GM10248 (cell line): ENCODE measurements at places on chromosomes 13 and 19.

- no peak for DNase-seq
Measured at GRCh38 chr13:25384758-25385410, 13.1 kb downstream of the ATP8A2 start.

DNA sequence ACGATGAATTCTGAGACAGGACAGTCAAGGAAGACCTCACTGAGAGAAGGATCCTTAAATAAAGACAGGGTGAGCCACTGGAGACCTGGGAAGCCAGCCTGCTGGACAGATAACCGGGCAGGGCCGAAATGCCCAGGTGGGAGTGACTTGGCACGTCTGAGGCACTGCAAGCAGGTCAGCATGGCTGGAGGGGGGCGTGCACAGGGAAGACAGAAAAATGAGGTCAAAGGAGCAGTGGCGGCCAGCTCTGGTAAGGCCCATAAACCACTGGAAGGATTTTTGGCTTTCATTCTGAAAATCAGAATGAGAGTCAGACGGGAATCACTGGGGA is 5.8 kb upstream of the ATP1A3 start:
- no peak for DNase-seq

DNA sequence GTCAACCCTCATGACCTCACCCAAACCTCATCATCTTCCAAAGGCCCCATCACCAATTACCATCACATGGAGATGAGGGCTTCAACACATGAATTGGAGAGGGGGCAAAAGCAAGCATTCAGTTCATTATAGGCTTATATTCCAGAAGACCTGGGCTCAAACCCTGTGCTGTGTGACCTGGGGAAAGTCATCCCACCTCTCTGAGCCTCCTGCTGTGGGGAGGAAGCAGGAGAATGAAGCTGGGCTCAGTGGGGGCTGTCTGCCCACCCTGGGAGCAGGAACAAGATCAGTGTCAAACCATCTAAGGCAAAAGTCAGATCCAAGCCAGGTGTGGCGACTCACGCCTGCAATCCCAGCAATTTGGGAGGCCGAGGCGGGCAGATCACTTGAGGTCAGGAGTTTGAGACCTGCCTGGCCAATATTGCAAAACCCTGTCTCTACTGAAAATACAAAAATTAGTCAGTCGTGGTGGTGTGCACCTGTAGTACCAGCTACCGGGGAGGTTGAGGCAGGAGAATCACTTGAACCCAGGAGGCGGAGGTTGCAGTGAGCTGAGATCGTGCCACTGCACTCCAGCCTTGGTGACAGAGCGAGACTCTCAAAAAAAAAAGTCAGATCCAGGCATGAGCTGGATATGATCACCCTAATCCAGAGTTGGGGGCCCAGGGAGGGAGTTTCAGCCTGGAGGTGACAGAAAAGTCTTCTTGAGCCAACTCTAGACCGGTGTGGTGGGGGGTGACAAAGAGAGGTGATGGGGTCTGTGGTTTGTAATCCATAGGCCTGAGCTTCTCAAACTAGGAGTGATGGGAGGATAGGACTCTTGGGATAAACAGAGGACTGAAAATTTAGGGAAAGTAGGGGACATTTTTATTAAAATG is 1.6 kb upstream of the TPM4 start:
- no peak for DNase-seq

DNA sequence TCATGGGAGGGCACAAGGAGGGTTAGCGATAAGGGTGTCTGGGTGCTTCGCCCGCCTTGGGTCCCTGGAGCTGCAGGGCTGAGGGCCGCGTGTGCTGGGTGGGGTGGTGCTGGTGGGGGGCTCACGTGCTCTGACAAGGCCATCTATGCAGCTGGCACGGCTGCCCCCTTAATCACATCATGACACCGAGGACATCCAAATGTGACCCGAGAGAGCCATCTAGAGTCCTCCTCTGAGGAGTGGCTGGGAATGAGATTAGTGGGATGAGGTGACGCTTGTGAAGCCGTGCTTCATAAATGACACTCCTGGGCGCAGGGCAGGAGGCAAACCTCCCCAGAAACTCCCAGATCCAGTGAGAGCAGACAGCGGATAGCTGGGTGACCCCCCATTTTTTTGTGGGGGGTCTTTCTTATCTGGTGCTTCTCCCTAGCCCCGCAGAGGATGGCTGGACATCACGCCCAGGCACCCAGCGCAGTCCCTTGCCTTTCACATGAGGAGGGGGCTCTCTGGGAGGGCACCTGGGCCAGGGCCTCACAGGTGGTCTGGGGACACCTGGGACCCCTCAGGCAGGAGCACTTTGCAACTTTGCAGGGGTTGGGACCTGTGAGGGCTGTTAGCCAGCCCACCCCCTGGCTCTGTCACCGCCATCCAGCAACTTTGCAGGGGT is 6.6 kb downstream of the FZR1 start:
- no peak for DNase-seq

- peak; percentile 42 for DNase-seq
Measured at GRCh38 chr13:75876142-75877050, 240.3 kb downstream of the LMO7 start.

DNA sequence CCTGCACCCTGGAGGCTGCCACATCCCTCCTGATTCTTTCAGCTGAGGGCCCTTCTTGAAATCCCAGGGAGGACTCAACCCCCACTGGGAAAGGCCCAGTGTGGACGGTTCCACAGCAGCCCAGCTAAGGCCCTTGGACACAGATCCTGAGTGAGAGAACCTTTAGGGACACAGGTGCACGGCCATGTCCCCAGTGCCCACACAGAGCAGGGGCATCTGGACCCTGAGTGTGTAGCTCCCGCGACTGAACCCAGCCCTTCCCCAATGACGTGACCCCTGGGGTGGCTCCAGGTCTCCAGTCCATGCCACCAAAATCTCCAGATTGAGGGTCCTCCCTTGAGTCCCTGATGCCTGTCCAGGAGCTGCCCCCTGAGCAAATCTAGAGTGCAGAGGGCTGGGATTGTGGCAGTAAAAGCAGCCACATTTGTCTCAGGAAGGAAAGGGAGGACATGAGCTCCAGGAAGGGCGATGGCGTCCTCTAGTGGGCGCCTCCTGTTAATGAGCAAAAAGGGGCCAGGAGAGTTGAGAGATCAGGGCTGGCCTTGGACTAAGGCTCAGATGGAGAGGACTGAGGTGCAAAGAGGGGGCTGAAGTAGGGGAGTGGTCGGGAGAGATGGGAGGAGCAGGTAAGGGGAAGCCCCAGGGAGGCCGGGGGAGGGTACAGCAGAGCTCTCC is 6.9 kb upstream of the CEACAM5 start:
- DNase-seq = no peak

- no peak for DNase-seq
Measured at GRCh38 chr13:111886217-111886945, 180.6 kb upstream of the SOX1 start.

DNA sequence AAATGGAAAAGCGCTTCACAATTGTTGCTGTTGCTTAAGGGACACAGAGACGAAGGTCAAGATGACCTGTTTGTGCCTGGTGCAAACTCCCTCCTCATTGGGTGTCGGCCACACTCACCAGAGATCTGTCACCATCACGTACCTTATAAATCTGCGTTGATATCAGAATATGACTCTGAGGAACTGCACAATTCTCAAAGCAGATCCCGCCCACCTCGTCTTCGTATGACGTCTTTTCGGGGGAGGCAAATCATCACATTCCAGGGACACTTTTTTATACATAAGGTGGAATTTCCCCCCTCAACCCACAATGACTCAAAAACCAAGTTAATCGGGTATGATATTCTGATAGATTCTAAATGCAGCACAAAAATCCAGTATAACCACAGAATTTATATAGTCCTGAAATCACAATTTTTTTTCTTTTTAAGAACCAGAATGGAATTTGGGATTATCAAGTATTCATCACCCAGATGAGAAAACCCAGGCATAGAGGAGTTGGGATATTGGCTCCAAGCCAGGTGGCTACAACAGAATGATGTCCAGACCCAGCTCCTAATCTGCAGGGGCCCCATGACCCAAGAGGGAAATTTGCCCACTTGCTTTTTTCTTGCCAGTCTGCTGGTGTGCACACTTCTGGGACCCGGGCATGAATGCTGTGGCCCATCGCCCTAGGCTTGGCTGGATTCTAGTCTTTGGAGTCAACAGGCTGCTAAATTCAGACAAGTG is 50.6 kb upstream of the MTIF3 start:
- no peak for DNase-seq

GRCh38 chr13:50152655-50153309 is 137.5 kb downstream of the KCNRG start:
- no peak for DNase-seq

DNA sequence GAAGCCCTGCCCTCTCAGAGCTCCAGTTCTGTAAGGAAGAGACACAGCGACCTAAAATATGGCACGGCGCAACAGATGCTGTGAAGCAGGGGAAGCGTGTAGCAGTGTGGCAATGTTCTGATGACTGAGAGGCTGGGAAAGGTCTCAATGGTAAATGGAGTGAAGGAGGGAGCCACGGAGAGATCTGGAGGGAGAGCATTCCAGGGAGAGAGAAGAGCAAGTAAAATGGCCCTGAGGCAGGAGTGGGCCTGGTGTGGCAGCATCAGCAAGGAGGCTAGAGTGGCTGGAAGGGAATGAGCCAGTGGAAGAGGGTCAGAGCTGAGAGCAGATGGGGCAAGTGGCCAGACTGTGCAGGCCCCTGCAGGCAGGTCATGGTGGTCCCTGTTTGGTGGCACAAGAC is 16.4 kb downstream of the RCN3 start:
- DNase-seq = no peak

GRCh38 chr19:35460608-35461007 is 12.6 kb downstream of the FFAR2 start:
- no peak for DNase-seq

- DNase-seq = no peak
Measured at GRCh38 chr19:55528030-55528803, 8.7 kb downstream of the SBK2 start.

GRCh38 chr19:44856421-44857083 is 10.5 kb downstream of the NECTIN2 start:
- no peak for DNase-seq

DNA sequence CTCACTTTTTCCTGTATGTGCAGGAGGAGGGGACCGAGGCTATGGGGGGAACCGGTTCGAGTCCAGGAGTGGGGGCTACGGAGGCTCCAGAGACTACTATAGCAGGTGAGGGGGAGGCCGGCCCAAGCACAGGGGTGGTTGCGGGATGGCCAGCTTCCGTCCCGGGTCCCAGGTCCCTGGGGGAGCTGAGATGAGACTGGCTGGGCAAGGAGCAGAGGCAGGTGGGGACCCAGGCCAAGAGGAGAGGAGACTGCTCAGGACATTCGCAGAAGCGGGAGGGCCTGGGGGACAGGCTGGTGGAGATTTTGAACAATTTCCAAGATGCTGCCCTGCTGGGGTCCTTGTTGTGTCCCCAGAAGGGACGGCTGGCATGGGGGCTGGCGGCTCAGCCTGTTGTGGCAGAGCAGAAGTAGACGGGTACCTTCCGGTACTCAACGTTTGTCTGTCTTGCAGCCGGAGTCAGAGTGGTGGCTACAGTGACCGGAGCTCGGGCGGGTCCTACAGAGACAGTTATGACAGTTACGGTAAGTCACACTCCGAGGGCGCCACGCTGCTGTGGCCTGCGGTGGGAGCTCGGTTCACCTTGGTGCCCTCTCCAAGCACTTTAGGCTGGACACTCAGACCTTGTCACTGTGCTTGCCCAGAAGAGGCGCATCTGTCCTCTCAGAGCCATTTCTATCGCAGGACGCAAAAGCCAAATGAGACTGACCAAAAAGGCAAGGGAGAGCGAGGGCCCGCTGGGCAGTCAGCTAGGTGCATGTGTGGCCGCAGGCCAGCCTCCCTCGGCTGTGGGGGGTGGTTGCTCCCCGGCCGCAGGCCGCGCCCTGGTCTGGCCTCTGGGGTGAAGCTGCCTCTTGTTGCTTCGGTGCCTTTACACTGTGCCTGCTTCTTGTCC is 2.6 kb downstream of the CIRBP start:
- no peak for DNase-seq

DNA sequence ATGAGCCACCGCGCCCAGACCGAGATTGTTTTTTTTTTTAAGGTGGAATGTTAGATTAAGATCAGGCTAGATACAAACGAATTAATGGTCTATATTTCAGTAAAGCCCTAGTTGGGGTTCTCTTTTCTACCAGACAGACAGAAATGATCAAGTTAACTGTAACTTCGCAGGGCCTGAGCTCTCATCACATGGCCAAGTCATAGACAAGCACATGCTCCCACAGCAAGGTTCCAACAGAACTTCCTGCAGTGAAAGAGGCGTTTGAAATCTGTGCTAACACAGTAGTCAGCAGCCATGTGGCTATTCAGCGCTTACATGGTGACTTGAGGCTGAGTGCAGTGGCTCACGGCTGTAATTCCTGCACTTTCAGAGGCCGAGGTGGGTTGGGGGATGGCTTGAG is 34.7 kb upstream of the SEMA6B start:
- DNase-seq = no peak

DNA sequence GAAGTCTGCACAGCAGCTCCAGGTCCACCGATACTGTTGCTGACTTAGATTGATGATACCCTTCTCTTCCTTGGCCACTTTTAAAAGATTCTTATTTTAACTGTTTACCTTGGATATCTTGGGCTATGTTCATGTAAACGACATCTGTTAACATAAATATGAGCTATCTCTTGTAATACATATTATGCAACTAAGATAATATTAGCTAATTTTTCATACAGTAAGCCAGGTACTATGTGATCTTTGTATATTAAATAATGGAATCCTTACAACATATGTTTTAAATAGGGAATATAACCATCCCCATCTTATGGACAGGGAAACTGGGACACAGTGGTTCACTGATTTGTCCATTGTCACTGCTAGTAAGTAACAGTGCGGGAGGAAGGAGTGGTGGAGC is 37.9 kb downstream of the TNFRSF19 start:
- DNase-seq = no peak

DNA sequence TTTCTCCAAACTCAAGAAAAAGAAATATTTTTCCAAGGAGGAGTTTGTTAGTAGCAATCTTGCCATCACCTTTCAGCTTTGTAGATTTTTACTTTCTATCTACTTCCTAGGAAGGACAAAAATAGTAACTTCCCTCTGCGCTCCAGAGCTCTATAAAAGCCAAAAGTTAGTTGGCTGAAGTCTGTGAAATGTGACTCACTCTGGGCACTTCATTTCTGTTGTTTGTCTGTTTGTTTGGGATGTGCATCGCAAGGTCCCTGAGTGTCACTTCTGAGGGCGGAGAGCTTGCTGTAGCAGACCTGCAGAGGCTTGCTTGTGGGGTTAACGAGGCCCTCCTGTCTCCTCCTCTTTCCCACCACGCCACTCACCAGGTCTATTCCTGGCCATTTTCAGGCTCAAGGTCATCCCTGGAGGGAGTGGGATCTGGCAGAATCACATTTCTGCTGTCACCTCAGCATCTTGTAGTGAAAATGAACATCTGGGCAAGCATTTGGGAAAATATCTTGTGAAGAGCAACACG is 307.6 kb downstream of the GPC6 start:
- no peak for DNase-seq

DNA sequence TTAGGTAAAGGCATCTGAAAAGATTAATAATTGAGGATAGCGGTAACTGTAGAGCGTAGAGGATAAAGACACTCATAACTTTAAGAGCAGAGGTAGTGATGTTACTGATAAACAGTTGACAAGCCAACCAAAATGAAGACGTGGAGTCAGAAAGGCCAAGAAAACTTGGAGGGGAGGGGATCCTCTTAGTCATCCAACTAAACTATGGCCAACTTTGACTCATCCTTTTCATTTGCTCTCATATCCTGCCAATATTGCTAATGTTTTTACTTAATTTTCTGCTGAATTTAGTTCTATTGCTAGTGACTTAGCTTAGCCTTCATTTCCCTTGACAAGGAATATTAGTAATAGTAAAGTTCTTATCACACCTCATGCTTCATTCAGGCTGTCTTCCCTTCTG is 13.4 kb downstream of the ITGBL1 start:
- no peak for DNase-seq
